Activated naive CD4-positive, alpha-beta T cell treated with anti-CD3 and anti-CD28 coated beads, Interleukin-2, amount 50 U/mL, for 16 hours (primary cell): ENCODE measurements at places on chromosomes 4 and X.

- DNase-seq = no peak
These were observed 85.3 kb downstream of the ZNF518B start for GRCh38 chr4:10371869-10372471.

GRCh38 chrX:2391869-2392606 lies 108.7 kb downstream of the DHRSX start:
- no peak for DNase-seq

- no peak for DNase-seq
These were observed 11.6 kb upstream of the H2AZ1 start for GRCh38 chr4:99961711-99962110.

DNA sequence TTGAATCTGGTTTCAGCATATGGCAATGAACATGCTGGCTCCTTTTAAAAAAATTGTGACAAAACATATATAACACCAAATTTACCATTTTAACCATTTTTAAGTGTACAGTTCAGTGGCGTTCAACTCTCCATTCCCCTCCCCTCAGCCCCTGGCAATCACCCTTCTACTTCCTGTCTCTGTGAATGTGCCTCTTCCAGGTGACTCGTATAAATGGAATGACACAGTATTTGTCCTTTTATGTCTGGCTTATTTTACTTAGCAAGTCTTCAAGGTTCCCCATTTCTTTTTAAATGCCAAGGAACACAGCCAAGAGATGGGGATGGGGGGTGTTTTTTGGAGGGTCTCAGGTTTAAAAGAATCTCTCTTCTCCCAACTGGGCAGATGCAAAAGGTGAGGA lies 35.4 kb upstream of the BCLAF3 start:
- no peak for DNase-seq

GRCh38 chr4:80202741-80203553 lies 5.6 kb downstream of the PRDM8 start:
- peak; percentile 54 for DNase-seq

GRCh38 chr4:136583567-136583966 lies 948.7 kb downstream of the PCDH18 start:
- no peak for DNase-seq

DNA sequence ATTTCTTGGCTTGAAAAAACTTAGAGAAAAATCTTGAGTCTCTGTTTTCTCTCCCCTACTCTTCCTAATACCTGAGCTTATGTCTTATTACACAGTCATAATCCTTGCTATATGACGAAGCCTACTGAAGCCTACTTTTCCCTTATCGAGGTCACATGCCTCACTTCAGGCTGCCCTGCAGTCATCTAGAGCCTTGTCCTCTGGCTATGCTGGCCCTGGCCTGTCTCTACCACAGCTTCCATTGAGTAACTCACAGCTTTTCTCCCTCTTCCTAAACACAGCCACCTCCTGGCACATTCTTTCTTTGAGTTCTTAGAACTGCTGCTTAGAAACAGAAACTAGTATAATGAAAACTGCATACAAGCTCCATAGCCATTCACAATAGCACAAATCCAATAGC lies 1698.3 kb downstream of the STIM2 start:
- DNase-seq = no peak

GRCh38 chrX:10198254-10198653 lies 41.5 kb downstream of the CLCN4 start:
- no peak for DNase-seq

GRCh38 chr4:1233641-1234308 lies 15.2 kb downstream of the CTBP1 start:
- no peak for DNase-seq

GRCh38 chr4:74474345-74475090 lies 29.6 kb downstream of the AREG start:
- no peak for DNase-seq

GRCh38 chrX:130176354-130176776 lies 4.6 kb downstream of the RAB33A start:
- no peak for DNase-seq

GRCh38 chr4:163195247-163195765 lies 28.6 kb upstream of the NAF1 start:
- no peak for DNase-seq

DNA sequence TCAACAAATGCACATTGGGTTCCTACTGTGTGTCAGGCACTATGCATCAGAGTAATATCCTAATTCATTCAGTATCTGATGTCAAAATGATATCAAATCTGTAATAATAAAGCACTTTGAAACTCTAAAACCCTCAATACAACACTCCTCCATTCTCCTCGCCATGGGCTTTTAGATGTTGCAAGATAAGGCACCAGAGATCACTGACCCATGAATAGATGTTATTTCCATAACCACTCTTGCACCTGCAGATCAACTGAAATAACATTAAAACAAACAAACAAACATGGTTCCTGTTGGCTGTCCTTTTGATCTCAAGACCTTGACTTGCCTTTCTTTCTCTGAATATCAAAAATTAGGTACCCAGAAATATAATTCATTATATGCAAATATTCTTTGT lies 100.2 kb downstream of the MAB21L2 start:
- no peak for DNase-seq

- DNase-seq = no peak
These were observed 262.2 kb downstream of the SPOCK3 start for GRCh38 chr4:166972071-166972470.

- no peak for DNase-seq
These were observed 1.7 kb downstream of the PPP2R2C start for GRCh38 chr4:6470502-6471306.

- DNase-seq = no peak
These were observed 114.9 kb downstream of the VSIG4 start for GRCh38 chrX:65925005-65925404.

DNA sequence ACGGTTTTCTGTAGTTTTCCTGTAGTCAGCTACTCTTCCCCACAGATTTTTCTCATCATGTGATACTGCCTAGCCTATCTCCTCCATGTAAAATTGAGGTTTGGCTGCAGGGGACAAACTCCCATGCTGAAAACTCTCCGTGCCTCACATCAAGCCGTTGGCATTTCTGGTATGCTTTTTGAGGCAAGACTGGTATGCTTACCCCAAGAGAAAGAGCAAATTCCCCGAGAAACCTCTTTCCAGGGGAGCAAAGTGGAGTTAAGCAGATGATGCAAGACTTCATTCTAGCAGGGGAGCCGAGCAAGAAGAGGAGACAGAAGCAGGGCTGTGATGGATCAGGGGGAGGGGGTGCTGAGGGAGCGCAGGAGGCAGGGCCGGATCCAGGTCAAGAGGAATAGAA lies 4.8 kb downstream of the SOWAHD start:
- no peak for DNase-seq

DNA sequence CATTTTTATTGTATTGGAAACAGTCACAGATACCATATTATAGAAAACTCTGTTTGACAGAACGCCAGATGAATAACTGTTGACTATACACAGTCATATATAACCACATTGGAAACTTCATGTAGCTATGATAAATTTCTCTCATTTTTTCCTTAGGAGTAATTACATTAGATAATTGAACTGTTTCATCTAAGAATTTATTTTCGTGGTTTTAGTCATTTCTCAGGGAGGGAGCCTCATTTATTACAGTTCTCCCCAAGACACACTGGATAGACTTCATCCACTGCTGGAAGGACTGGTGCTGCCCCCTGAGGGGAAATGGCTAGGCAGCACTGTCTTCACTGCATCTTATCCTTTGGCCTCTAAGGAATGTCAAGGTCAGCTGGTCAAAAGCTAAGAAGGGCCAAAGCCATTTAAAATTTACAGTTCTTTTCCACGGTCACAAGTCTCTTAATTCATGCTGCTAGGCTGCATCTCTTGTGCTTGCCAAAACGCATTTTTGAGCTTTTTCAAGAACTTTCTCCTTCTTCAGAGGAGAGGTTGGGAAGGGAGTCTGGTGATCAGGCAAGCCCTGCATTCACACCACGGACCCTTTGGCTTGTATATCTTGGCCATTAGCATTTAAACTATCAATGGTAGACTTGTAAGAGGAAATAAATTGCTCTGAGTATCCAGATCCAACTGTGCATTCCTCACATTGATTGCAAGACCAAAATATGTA lies 145.1 kb downstream of the CBR4 start:
- DNase-seq = no peak

GRCh38 chr4:91422011-91422410 lies 881.8 kb upstream of the GRID2 start:
- no peak for DNase-seq

- no peak for DNase-seq
These were observed 33.9 kb upstream of the ADGRG2 start for GRCh38 chrX:19156186-19156585.

GRCh38 chrX:2450681-2451080 lies 50.1 kb downstream of the DHRSX start:
- DNase-seq = no peak

- no peak for DNase-seq
These were observed 5.5 kb upstream of the DCTD start for GRCh38 chr4:182922501-182923284.
